ENCODE measurements at places on chromosomes 1 and 21. TPM values are rescaled to one million over a fixed set of nuclear protein-coding genes. Genes with fewer than 3 reads are reported as not detected.

Gene S100A12
- total RNA-seq = not detected

Gene PDPN
- total RNA-seq = not detected

Gene WDR64
- total RNA-seq = not detected

Gene HEYL
- total RNA-seq = 0.40 TPM

GRCh38 chr1:175802407-175803123 is 59.2 kb upstream of the TNR start:
- ATAC-seq = no peak

DNA sequence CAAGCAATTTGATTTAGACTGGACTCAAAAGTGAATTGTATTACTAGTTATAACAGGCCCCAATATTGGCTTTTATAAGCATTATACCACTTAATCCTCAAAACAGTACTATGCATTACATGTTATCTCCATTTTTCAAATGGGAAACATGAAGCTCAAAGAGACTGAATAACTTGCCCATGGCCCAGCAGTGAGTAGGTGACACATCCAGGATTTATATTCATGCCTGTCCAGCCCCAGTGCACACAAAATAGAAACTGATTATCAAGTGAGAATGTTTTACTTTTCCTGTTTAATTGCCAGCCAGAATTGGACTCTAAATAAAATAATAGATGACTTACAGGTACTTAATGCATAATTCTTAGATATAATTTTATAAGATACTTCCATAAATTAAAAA is 82.9 kb downstream of the NIBAN1 start:
- ATAC-seq = no peak

DNA sequence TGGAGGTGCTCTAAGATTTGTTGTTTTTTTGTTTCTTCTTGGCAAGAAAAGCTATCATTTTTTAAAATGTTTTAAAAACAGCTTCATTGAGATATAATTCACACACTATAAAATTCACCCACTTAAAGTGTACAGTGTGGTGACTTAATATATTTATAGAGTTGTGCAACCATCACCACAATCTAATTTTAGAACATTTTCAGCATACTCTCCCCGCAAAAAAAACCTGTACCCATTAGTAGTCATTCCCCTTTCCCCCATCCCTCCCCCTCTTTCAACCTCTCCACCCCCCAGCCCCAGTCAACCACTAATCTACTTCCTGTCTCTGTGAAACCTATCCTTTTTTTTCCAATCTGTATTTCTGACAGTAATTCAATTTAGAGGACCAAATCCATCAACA is 30.6 kb downstream of the ZC3H11B start:
- ATAC-seq = no peak

- no peak for ATAC-seq
Observed at GRCh38 chr21:22356663-22357062, 1358.5 kb downstream of the NCAM2 start.

DNA sequence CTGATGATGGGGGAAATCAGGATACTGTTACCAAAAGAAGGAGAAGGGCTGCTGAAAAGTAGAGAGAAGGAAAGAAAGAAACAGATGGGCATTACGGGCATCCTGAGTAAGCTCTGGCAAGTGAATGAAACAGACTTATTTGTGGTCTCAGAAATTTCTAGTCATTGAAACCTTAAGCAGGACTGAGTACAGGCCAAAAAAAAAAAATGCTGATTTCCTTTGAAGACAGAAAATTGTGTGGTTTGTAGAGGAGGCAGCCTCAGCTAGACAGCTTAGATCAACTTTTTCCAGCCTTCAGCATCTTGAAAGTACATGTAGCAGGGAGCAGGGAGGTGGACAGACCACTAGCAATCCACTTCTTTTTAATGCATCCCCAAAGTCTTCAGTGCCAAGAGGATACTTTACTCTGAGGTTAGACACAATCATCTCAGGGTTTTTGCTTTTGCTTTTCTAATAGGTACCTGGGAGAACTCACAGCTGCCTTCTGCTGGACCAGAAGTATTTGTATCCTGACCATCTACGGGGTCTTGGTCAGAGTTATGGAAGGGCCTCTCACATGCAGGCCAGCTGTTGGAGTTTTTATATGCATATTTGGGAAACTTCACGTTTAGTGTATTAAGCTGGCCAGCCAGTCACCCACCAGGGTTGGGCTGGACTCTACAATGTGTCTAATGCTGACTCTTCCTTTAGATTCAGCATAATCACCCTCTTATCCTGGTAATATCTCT is 10.6 kb upstream of the CAPZB start:
- peak; percentile 86 for ATAC-seq

DNA sequence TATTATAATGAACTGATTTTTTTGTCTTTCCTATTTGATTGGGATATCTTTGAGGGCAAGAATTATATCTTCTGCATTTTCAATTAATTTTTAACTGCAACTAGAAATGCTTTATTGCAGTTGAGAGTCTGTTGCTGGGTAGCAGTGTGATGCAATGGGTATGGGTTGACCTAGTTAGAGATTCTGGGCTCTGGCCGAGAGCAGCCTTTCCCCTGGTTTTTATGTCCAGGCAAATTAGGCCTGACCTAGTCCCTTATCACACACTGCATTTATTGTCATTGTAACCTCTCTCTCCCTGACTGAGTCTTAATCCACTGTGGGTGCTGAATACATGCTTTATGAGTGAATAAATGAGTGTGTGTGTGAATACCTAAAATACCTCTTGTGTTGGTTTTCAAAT is 206.4 kb upstream of the PTGFR start:
- ATAC-seq = no peak

DNA sequence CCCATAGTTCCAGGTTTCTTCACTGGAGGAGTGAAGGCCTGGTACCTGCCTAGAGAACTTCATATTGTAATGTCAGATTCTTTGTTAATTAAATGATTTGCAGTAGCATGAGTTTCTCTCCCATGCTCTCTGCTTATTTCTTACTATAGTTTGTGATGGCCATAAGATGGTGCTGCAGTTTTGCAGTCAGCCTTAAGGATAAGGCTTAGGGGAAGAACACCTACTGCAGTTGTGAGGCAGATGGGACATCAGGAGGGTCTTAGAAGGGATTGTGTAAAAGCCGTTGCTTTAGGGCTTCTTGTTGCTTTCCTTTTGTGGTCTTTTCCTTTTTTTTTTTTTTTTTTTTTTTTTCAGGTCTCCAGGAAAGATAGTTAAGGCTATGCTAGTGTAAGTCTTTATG is 61.8 kb downstream of the MACF1 start:
- no peak for ATAC-seq

Measured in activated T-helper 17 cell treated with anti-CD3 and anti-CD28 coated beads, Interleukin-2, amount 50 U/mL, for 72 hours (primary cell).